NCI-H774 (cell line): ENCODE measurements at places on chromosomes 5 and 9.
A peak's percentile ranks its signal among the peaks of the same experiment; 100 is the strongest.

GRCh38 chr5:117454716-117455212, 880.1 kb upstream of the SEMA6A start:
- DNase-seq: peak; percentile 74

GRCh38 chr9:89185980-89186379, 7.4 kb upstream of the SHC3 start:
- no peak for DNase-seq

GRCh38 chr9:112078432-112078831, 96.7 kb downstream of the SUSD1 start:
- no peak for DNase-seq

DNA sequence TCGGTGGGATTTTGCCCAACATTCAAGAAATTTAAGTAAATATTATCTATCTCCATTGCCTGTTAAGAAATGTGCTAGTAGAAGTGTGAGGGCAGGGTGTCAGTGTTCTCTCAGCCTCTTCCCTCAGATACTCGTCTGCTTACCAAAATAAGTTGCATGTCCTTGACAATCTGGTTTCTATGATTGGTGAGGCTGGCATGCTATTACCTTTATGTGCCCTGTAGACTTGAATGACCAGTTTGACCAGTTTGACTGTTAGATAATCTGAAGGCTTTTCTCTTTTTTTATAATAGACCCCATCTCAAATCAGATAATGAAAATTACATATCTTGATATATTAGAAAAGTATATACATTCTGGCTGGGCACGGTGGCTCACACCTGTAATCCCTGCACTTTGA, 348 bp downstream of the CATSPER3 start:
- DNase-seq: no peak

DNA sequence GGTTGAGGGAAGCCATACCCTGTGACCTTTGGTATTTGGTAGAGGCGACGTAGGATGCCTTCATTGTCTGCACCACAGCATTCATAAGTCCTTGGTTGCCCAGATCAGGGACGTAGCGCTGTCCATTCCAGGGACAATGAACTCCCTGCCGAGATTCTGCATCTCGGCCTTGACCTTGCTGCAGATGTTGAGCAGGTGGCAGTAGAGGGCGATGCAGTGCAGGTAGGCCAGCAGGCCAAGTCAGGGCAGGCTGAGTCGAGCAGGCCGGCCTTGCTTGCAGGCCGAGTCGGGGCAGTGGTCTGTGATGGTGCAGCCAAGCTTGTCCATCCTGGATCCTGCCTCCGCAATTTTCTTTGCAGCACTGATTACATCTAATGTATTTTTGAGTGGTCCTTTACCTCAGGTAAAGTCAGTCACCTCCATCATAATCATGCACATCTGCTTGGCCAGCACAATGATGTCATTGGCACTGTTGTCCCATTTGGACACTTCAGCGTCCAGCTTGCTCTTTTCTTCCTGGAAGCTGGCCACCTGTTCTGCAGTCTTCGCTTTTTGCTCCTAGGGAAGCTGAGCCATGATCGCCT, 93.4 kb upstream of the CCDC112 start:
- DNase-seq: no peak

- DNase-seq: no peak
Measured at GRCh38 chr9:130938652-130939404, at the start of gene FIBCD1. FIBCD1 (minus strand) TSS chr9:130939247; CDS start chr9:130938607, 640 bp downstream.

DNA sequence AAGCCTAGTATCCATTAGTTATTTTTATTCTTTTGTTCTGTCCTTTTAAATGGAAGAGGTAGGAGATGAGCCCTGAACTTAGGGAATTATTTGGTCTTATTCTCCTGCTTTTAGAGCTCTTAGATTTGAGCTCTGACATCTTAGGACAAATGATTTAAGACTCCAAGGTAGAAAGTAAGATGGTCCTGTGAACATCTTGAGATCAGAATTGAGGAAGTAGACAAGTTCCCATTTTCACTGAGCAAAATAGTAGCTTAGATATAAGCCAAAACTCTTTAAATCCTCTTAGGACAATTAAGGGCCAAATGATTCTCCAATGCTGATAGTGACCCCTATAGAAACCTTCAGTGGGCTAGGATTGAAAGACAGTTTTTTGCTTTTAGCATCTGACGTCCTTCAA, 53.0 kb upstream of the RUSC2 start:
- no peak for DNase-seq

DNA sequence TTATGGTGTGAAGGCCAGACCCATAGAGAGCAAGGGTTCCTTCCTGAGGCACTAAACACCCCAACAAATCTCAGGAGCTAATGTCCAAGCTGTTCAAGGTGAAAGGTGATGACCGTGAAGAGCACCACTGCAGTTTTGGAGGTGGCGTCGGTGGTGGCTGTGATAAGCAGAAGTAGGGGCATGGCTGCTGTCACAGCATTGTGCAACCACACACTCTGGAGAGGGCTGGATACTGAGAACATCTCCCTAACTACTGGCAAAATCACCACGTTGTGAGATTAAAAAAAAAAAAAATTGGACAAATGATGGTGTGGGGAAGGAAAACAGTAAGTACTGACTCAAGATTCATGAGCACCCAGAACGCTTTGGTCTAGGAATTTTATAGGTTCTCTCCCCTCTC, 156.5 kb downstream of the PJA2 start:
- no peak for DNase-seq

- no peak for DNase-seq
Measured at GRCh38 chr9:90611568-90611967, 31.1 kb downstream of the DIRAS2 start.

DNA sequence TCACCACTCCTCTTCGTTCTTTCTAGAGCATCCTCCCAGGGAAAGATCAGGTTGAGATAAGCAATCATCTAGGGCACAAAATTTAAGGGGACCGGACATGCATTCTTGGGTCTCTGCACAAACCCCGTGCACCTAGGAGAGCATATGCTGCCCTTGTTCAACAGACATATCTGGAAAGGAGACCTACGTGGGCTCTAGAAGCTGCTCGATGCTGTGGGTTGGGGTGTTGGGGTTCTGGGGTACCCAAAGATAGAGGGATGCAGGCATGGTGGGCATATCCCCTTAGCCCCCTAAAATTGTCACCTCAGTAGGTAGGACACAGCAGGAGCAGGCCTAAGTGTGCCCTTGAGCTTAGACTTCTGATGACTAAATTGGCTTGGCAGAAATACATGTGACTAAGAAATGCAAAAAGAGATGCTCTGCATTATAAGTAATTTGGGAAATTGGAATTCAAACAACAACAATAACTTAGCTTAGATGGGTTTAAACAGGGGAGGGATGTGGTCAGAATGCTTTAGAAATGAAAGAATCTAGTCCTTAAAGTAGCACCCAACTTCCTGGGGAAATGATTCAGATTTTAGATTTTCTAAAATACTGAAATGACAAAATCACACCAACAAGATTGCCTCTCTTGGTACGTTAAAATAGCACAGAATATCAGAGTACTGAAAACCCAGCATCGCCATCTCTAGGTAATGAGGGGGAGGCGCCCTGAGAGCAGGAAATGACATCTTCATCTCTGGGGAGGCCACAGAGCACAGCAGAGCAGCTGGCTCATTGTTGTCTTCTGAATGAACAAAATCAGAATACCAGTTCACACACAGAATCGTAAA, 172.3 kb downstream of the GNA14 start:
- peak; percentile 2 for DNase-seq

GRCh38 chr5:1736889-1737711, 62.5 kb downstream of the MRPL36 start:
- no peak for DNase-seq

GRCh38 chr5:15560421-15560820, 60.4 kb downstream of the FBXL7 start:
- no peak for DNase-seq

GRCh38 chr9:15155826-15156225, 151.2 kb downstream of the TTC39B start:
- DNase-seq: peak; percentile 18

DNA sequence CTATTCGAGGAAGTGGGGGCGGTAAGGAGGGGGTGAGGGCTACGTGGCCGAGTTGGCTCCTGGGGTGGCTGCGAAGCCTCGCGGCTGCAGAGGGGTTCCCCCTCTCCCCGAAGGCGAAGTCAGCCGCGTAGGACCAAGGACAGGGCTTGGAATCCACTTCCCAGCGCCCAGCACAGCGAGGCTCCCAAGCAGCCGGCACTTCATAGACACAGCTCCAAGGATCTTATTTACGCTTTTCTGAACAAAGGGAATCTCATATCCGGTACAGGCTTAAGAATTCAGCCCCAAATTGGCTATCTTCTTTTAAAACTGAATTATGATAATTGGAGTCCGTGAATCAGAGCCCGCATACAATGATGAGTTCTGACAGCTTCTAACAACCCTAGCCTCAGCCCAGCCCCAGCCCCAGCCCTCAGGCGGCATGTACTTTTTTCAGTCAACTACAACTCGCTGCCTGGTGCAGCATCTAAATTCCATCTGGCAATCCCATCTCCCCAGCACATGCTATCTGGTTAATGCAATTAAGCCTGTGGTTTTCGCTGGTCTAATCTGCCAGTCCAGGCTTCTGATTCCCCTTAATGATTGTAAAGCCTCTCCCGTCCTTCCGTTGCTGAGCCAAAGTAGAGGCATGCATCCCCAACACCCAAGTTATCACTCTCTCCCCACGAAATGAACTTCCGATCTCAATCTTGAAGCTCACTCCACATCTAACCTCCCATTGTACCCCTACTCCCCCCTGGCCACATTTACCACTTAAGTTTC, 1.0 kb downstream of the ELAVL2 start:
- DNase-seq: peak; percentile 15

GRCh38 chr9:133634081-133634691, 2.0 kb upstream of the DBH start:
- DNase-seq: peak; percentile 66

DNA sequence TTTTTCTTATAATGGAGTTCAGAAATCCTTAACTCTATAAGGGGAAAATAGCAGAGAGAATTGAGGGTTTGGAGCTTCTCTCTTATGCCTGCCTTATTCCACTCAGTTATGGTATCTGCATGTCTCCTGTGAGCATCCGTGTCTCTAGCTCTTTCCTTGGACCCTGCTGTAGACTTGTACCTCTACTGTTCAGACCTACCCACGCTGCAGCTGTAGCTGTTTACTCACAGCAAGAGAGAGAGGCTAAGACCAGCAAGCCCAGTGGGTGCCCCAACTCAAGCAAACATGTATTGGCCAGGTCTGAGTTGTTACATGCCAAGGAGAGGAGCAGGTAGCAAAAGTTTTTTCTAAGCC, 7.1 kb upstream of the PCSK1 start:
- no peak for DNase-seq

- DNase-seq: no peak
Measured at GRCh38 chr5:5695266-5695665, 272.8 kb downstream of the ICE1 start.

DNA sequence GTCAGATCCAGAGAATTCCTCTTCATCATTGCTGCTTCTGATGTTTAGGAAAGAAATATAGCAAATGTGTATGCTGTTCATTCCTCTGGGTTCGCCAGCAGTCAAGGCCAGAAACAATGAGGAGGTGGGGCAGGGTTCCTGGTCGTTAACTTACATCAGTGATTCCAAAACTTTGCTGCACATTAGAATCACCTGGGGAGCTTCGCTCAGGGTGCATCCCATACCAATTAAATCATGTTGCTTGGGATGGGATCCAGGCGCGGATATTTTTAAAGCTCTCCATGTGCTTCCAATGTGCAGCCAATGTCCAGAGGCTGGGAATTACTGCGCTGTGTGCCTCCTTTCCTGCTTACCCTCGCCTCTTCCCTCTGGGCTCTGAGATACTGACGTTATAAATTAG, 227.9 kb upstream of the KLF9 start:
- no peak for DNase-seq

GRCh38 chr5:141880961-141881801, 3.0 kb upstream of the PCDH1 start:
- DNase-seq: no peak

DNA sequence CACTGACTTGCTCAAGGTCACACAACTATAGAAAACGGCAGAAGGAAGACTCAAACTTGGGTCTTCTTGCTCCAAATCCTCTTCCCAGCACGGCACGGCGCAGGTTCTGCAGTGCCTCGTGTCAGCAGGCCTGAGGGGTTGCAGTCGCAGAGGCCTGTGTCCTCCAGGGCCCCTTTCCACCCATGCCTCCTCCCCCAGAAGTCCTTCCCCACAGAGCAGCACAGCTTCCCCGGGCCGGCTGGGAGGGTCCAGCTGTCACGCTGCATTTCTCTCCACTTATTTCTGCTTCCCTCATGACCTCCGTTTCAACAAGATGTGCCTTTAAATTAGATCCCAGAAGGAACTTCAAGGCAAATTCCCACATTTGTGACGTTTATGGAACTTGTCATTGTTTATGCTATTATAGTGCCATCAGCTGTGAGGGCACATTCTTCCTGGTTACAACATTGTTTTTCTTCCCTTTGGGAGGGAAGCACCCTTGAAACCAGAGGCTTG, 148.4 kb downstream of the C5orf15 start:
- no peak for DNase-seq

DNA sequence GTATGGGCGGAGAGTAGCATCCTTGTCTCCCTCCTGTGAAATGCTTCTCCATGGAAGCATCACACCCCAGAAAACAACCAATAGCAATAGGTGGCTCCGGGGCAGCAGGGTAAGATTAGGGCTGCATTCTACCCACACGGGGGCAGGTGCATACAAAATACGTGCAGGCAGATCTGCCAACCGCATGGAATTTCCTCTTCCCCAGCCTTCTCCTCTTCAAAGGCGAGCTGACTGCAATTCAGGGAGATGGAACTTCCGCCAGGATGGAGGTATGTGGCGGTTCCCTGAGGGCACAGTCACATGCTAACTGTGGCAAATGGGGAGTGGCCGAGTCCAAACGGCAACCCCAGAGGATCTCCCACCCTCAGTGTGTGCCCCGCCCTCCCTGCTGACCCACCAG, 81.5 kb downstream of the LMNB1 start:
- no peak for DNase-seq

- DNase-seq: no peak
Measured at GRCh38 chr9:78132701-78133058, 101.1 kb upstream of the GNAQ start.

- DNase-seq: no peak
Measured at GRCh38 chr5:125587631-125588030, 835.6 kb upstream of the GRAMD2B start.

- no peak for DNase-seq
Measured at GRCh38 chr5:32687499-32687831, 23.7 kb upstream of the NPR3 start.

DNA sequence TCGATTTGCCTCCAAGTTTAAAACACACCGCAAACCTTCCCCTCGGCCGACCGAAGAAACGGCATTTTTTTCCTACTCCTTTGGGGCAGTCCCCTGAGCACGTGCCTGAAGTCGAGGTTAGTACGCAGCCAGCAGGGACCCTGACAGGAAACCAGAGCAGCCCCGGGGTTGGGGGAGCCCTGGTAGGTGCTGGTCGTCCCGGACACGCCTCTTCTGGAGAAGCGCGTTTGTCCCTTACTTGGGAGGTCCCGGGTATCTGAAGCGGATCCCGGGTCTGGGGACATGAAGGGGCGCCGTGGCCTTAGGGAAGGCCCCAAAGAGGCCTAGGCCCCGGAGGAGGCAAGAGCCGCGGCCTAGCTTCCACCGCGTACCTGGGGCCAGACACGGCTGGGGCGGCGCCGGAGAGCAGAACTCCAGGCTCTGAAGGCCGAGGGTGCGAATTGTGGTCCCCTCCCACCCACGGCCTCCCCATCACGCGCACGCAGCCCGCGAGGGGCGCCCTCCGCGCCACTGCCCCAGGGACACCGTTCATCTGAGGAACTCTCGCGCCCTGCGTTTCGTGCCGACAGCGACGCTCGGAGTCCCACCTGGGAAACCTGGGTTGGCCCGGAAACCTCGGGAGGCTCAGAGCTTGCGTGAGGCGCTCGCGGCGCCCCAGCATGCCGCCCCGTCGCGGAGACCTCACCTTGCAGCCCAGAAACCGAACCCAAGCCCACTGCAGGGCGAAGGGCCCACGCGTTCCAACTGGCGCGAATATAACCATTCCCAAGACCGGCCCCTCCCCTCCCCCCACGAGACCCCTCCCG, 10.4 kb downstream of the OTP start:
- no peak for DNase-seq
